ENCODE measurements at places on chromosomes 2 and 18. TPM values are rescaled to one million over a fixed set of nuclear protein-coding genes. Genes with fewer than 3 reads are reported as not detected.

- DNase-seq, result no peak
- H3K27ac ChIP-seq, result no peak overlapping the region
- no peaks in the 10 kb centered on the region for H3K27me3 ChIP-seq
- peaks cover 35% of the 10 kb centered on the region for H3K4me1 ChIP-seq
- H3K36me3 ChIP-seq, result no peaks in the 10 kb centered on the region
Observed at GRCh38 chr2:164881524-164881923, 39.9 kb upstream of the COBLL1 start.

DNA sequence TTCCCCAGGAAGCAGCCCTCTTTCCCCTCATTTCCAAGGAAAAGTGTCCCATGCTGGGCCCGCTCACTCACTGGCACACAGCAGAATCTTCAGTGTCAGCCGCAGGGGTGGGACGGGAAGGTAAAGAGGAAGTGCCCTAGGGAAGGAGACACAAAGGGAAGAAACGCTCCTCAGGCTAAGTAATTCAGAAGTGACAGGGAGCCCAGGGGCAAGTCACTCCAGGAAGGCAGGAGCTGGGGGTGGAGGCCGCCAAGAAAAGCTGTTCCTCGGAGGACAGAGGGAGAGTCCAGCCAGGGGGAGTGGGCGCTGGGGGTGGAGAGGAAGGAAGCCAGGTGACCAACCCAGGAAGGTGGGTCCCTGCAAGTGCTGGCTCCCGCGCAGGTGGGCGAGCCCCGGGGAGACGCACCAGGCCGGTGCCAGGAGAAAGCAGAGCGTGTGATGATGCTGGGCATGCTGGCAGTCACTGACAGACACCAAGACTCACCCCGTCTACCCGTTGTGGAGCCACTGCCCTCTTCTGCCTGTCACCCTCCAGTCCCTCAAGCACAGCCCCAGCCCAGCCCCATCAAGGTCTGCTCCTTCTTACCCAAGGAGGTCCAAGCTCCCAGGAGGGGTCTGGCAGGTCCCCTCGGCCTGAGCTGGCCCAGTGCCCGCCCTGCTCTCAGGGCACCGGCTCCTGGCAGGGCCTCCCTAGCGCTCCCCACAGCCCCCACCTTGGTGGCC lies 21.7 kb downstream of the HDAC4 start:
- no peak overlapping the region for H3K4me3 ChIP-seq
- no peaks in the 10 kb centered on the region for H3K4me1 ChIP-seq
- no peak overlapping the region for H3K27ac ChIP-seq
- no peak for DNase-seq

- H3K27me3 ChIP-seq, result no peaks in the 10 kb centered on the region
- no peaks in the 10 kb centered on the region for H3K36me3 ChIP-seq
- no peak overlapping the region for H3K4me3 ChIP-seq
Observed at GRCh38 chr2:13466076-13466475, 749.3 kb downstream of the TRIB2 start.

GRCh38 chr2:34098256-34098655 lies 499.2 kb upstream of the FAM98A start:
- no peaks in the 10 kb centered on the region for H3K4me1 ChIP-seq
- H3K36me3 ChIP-seq, result no peaks in the 10 kb centered on the region
- H3K4me3 ChIP-seq, result no peak overlapping the region
- no peak for DNase-seq
- H3K27ac ChIP-seq, result no peak overlapping the region

GRCh38 chr18:22695674-22696073 lies 237.5 kb upstream of the RBBP8 start:
- no peaks in the 10 kb centered on the region for H3K27me3 ChIP-seq
- H3K27ac ChIP-seq, result no peak overlapping the region
- H3K36me3 ChIP-seq, result no peaks in the 10 kb centered on the region
- no peak overlapping the region for H3K4me3 ChIP-seq
- H3K4me1 ChIP-seq, result peaks cover 32% of the 10 kb centered on the region

DNA sequence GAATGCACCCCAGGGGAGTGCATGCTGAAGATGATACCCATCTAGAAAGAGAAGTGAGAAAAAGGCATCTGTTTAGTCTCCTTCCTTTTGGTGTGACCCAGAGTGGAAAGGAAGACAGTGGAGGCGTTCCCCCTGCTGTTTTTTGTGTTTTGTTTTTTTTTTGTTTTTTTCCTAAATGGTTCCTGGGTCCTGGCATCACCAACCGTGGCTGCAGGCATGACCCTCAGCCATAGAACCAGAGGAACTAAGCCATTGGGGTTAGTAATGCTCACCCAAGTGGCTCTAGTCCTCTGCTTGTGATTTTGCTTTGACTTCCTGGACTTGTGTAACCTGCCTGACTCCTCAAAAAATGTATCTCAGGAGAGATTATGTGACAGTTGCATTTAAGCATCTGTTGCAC lies 451.3 kb downstream of the DCC start:
- no peaks in the 10 kb centered on the region for H3K27me3 ChIP-seq
- H3K4me1 ChIP-seq, result no peaks in the 10 kb centered on the region
- no peak overlapping the region for H3K4me3 ChIP-seq
- no peak for DNase-seq

GRCh38 chr18:68648191-68648590 lies 66.7 kb downstream of the TMX3 start:
- no peak for DNase-seq
- peaks cover 6% of the 10 kb centered on the region for H3K4me1 ChIP-seq
- H3K4me3 ChIP-seq, result no peak overlapping the region
- H3K27ac ChIP-seq, result no peak overlapping the region

- peaks cover 6% of the 10 kb centered on the region for H3K27me3 ChIP-seq
- no peak for DNase-seq
- no peak overlapping the region for H3K4me3 ChIP-seq
- no peak overlapping the region for H3K27ac ChIP-seq
- H3K36me3 ChIP-seq, result no peaks in the 10 kb centered on the region
Observed at GRCh38 chr18:26976206-26976605, 110.7 kb upstream of the AQP4 start.

GRCh38 chr2:39154944-39155343 lies 34.1 kb upstream of the SOS1 start:
- no peaks in the 10 kb centered on the region for H3K4me1 ChIP-seq
- no peak overlapping the region for H3K27ac ChIP-seq
- no peak for DNase-seq
- H3K27me3 ChIP-seq, result no peaks in the 10 kb centered on the region
- no peak overlapping the region for H3K4me3 ChIP-seq
- H3K36me3 ChIP-seq, result no peaks in the 10 kb centered on the region

DNA sequence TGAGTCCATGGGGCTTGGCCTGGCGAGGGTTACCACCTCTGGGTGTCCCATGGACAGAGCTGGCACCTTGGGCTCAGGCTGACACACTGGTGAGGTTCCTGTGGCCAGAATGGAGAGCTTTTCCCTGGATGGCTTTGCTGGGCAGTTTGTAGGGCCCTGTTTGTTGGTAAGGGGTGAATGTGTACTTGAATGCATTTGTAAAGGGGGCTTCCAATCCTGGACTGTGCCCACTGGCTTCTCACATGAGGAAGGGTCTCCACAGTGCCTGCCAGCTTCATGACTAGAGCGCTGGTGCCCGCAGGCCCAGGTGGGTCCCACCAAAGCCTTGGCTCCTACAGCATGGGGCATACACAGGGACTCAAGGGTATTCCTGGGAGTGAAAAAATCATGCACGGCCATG lies 103.5 kb upstream of the SIX2 start:
- no peak for DNase-seq
- H3K27ac ChIP-seq, result no peak overlapping the region
- H3K27me3 ChIP-seq, result no peaks in the 10 kb centered on the region
- no peak overlapping the region for H3K4me3 ChIP-seq
- H3K36me3 ChIP-seq, result no peaks in the 10 kb centered on the region
- H3K4me1 ChIP-seq, result peaks cover 16% of the 10 kb centered on the region

DNA sequence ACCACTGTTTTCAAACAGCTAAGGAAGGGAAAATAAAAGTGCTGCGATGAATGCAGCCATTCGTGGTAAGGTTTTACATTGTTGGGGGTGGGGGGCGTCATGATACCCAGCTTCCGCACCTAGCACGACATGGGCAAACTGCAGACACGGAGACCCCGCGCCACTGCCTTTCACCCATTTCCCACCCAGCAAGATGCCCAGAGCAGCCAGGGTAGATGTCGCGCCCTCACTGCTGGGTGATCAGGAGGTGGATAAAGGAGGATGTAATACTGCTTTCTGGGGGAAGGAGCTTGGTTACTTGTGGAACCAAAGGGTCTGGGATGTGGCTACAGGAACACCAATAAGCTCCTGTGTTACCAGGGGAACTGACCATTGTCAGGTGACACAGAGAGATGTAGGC lies 138.4 kb downstream of the ZNF516 start:
- peaks cover 23% of the 10 kb centered on the region for H3K36me3 ChIP-seq
- no peak overlapping the region for H3K4me3 ChIP-seq
- DNase-seq, result peak; percentile 23
- H3K4me1 ChIP-seq, result peaks cover 3% of the 10 kb centered on the region
- H3K27me3 ChIP-seq, result no peaks in the 10 kb centered on the region
- H3K27ac ChIP-seq, result no peak overlapping the region

- no peaks in the 10 kb centered on the region for H3K27me3 ChIP-seq
- no peaks in the 10 kb centered on the region for H3K4me1 ChIP-seq
- no peak for DNase-seq
- no peak overlapping the region for H3K27ac ChIP-seq
- peaks cover 66% of the 10 kb centered on the region for H3K36me3 ChIP-seq
- H3K4me3 ChIP-seq, result no peak overlapping the region
Observed at GRCh38 chr2:230202430-230203109, 17.2 kb downstream of the SP110 start.

GRCh38 chr18:8177330-8178016 lies 431.8 kb upstream of the RAB12 start:
- peak overlapping the region; percentile 62 for H3K27ac ChIP-seq
- H3K27me3 ChIP-seq, result no peaks in the 10 kb centered on the region
- H3K4me1 ChIP-seq, result peaks cover 26% of the 10 kb centered on the region
- no peak for DNase-seq
- H3K4me3 ChIP-seq, result no peak overlapping the region
- peaks cover 8% of the 10 kb centered on the region for H3K36me3 ChIP-seq

DNA sequence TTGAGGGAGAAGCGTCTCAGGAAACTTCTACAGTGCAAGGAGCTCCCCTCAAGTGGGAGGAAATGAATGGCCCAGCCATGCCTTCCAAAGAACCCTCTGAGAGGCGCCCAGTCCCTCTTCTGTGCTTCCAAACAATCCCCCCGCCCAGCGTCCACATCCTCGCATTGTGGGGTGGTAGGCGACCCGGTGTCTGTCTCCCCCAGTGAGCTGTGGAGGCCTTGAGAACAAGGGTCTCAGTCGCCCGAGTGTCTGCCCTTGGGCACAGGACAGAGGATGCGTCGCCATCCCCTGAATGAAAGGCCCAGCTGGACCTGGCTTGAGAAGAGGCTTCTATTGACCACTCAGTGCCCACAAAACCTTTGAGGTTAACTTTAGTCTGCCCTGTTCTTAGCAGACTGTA lies 29.7 kb downstream of the INPP5D start:
- H3K27ac ChIP-seq, result no peak overlapping the region
- H3K27me3 ChIP-seq, result peaks cover 34% of the 10 kb centered on the region
- DNase-seq, result no peak
- no peaks in the 10 kb centered on the region for H3K36me3 ChIP-seq
- no peak overlapping the region for H3K4me3 ChIP-seq

GRCh38 chr18:3058328-3059191 lies 45.6 kb upstream of the LPIN2 start:
- peaks cover 4% of the 10 kb centered on the region for H3K27me3 ChIP-seq
- H3K4me1 ChIP-seq, result peaks cover 7% of the 10 kb centered on the region
- no peak overlapping the region for H3K4me3 ChIP-seq
- no peaks in the 10 kb centered on the region for H3K36me3 ChIP-seq

GRCh38 chr18:7743256-7743655 lies 176.1 kb downstream of the PTPRM start:
- H3K4me3 ChIP-seq, result no peak overlapping the region
- no peaks in the 10 kb centered on the region for H3K27me3 ChIP-seq
- peaks cover 12% of the 10 kb centered on the region for H3K36me3 ChIP-seq
- DNase-seq, result no peak

DNA sequence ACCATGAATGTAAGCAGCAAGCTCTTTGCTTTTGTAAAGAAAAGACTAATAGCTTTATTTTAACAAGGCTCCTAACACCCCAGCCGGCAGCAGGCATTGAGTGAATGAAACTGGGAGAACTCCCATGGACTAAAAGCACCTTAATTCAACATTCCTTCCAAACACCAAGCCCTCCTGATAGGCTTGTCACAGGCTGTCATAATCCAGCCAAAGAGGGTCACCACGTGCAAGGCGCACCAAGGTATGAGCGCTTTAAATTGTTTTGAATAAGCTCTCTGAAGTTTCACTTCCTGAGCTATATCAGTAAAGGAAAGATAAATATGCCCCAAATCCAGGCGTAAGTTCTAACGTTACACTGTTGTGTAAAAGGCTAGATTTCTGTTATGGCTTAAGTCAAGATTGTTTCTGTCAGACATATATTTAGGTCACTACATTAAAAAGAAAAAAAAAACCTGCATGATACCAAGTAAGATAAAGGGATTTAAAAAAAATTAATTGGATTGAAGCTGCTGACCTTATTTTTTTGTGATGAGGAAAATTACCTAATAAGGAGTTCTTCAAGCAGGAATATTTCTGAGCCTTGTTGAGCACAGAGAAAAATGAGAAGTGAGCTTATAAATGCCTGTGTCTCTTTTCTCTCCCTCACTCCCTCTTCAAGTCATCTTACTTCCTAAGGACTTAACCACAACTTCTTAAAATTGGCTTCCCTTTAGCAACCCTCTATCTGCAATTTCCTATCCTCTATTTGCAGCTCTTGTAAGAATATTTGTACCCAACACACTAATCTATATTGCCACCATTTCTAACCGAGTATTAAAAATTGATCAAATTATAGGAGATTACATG lies 136.1 kb upstream of the NRP2 start:
- no peak overlapping the region for H3K27ac ChIP-seq
- no peak overlapping the region for H3K4me3 ChIP-seq
- DNase-seq, result no peak
- no peaks in the 10 kb centered on the region for H3K36me3 ChIP-seq
- no peaks in the 10 kb centered on the region for H3K27me3 ChIP-seq

- DNase-seq, result no peak
- H3K36me3 ChIP-seq, result peaks cover 28% of the 10 kb centered on the region
- no peak overlapping the region for H3K4me3 ChIP-seq
- no peaks in the 10 kb centered on the region for H3K27me3 ChIP-seq
Observed at GRCh38 chr2:226766352-226767055, 33.1 kb downstream of the IRS1 start.

GRCh38 chr18:41765460-41765859 lies 189.6 kb upstream of the PIK3C3 start:
- no peaks in the 10 kb centered on the region for H3K36me3 ChIP-seq
- no peak overlapping the region for H3K4me3 ChIP-seq
- H3K4me1 ChIP-seq, result peaks cover 14% of the 10 kb centered on the region

DNA sequence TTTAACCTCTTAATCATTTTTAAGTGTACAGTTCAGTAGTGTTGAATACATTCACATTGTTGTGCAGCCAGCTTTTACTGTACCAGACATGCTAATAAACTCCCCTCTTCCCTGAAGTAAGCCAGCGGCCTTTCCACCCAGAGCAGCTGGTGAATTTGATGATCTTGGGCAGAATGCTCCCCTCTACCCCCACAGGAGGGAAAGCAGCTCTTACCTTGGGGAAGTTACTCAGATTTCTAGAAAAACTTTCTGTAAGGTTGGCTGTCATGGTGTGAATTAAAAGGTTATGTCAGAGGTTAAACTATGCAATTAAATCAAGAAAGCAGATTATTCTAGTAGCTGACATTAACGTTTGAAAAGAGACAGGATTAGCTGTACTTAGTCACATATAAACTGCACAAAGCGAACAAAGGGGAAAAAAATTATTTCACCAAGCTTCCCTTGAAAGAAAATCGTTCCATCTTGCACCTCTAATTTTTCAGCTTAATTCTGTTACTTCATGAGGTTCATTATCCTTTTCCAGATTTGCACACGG lies 398.5 kb upstream of the NRP2 start:
- DNase-seq, result no peak
- H3K4me1 ChIP-seq, result no peaks in the 10 kb centered on the region
- peaks cover 3% of the 10 kb centered on the region for H3K36me3 ChIP-seq

APLF gene
- total RNA-seq, result 6.4 TPM

AMER3 gene
- not detected for total RNA-seq

KLHL14 gene
- total RNA-seq, result not detected

CCDC85A gene
- total RNA-seq, result 1.5 TPM

GPR39 gene
- 0.42 TPM for total RNA-seq

EGR4 gene
- total RNA-seq, result not detected

GCKR gene
- total RNA-seq, result not detected
